Upper lobe of left lung (tissue), 6 donors: ENCODE measurements at places on chromosomes 2 and 18. TPM values are rescaled to one million over a fixed set of nuclear protein-coding genes. Genes with fewer than 3 reads are reported as not detected.

ALPG gene
- total RNA-seq = not detected

DNA sequence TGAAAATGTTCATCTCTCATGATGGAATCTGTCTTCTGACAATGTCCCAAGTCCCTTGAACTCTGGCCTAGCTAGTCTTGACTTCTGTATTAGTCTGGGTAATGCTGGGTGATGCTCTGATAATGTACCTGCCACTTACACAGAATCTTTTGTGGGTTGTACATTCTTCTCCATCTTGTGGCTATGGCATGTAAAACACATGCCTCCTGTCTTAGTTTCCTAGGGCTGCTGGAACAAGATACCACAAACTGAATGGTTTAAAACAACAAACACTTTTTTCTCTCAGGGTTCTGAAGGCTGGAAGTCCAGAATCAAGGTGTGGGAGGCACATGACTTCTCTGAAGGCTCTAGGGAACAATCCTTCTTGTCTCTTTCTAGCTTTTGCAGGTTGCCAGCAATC, 57.1 kb downstream of the RAPGEF4 start:
- DNase-seq = no peak

DNA sequence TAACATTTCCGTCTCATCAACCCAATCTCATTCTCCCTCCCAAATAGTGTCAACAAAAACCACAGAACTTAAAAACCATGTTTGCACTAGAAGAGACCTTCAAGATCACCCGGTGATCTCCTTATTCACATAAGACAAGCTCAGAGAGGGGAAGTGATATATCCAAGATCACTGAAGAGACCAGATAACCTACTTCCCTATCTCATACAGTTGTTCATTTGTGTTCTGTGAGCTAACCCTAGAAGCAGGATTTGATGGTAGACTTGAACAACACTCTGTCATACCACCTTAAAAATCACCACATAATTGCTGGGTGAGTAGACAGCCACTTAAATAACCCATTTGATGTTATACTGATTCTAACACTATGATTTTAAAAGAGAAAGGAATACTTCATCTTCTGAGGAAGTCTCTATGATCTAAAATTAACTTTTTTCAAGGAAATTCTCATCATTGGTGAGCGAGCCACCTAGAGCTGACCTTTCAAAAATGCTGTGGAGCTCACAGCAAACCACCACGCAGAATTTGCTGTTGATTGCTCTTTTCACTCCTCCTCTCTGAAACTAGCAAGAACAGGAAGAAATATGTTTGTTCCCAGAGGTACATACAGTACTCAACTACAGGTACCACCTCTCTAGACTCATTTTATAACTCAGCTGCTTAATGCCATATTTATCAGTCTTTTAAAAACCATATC, 15.1 kb downstream of the AAK1 start:
- no peak for DNase-seq

DNA sequence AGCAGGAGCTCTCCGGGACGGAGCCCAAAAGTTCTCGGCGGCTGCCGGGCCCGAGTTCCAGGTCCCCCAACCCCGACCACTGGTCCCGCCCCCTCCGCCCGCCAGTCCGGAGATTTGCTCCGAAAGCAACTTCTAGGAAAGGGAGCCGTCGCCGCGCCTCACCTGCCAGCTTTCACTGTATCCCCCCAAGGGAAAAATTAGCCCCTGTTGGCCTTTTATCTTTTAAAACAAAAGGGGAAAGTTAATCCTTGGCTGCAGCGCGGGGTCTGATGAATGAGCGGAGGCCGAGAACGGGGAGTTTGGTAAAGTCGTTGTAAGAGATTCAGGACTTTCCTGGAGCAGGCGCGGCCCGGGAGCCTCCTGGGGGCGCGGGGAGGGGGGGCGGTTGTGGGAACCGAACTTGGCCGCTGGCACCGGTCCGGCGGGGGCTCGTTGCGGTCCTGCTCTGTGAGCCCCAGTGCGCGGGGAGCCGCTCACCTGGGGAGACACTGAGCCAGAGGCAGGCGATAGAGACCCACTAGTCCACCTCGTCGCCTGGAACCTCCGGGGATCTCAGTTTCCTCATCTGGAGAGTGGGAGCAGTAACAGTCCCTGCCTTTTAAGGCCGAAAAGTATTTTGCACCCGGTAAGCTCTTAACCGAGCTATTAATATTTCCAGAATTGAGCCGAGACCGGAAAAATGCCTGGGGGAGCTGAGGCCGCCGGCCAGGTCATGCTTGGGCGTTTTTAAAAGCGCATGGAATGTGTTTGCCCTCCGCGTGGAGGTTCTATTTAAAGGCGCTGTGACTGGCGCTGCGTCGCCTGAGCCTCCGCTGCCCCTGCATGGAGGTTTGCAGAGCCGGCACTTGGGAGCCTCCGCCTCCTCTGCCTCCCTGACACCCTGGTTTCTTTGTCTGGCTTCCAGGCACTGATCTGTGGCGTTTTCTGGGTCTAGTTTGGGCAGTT, 1.1 kb downstream of the EFHD1 start:
- no peak for DNase-seq

- DNase-seq = no peak
Observed at GRCh38 chr18:13035249-13035914, 44.2 kb downstream of the CEP192 start.

- DNase-seq = no peak
Observed at GRCh38 chr2:109290887-109291643, 162.1 kb downstream of the SH3RF3 start.

MC4R gene
- not detected for total RNA-seq

TCF7L1 gene
- 11.2 TPM for total RNA-seq

DNA sequence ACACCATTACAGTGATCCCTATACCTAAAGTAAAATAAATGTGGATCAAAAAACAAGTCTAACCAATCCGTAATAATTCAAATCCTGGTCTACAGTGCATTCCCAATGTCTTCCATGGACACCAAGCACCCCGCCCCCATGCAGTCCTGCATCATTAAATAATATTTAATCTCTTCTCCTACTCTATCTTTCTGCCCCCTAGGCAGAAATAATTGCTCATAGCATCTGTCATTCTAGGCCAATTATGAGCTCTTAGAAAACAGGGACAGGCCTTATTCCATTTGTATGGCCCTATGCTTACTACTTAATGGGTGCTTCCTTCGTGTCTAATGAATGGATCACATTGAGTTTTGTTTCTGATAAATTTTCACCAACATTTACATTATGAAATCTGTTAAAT, 66.4 kb downstream of the PAX3 start:
- no peak for DNase-seq

GRCh38 chr2:229370509-229370908, 99.4 kb upstream of the PID1 start:
- no peak for DNase-seq

MXD1 gene
- 26.0 TPM for total RNA-seq
